Pancreas (tissue), 10 donors: ENCODE measurements at places on chromosomes 13 and 19. TPM values are rescaled to one million over a fixed set of nuclear protein-coding genes. Genes with fewer than 3 reads are reported as not detected.

KIR2DL1 gene
- not detected for total RNA-seq

ZNF225 gene
- 1.9 TPM for total RNA-seq

DNA sequence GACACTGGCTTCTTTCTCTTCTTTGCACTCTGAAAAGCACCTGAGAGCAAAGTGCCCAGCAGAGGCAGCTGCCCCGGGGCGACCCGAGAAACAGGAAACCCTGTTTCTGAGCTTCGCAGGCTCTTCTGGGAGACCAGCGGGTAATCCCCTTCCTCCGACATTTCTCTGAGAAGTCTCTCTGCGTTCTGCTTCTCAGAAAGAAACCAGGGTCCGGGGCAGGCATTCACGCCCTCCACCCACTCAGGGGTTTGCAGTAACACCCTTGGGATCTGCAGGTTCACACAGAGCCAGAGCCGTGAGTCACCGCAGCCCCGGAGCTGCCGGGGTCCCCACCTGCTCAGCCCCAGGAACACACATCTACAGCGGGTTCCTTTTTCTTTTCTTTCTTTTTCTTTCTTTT, 86.0 kb downstream of the GADD45B start:
- no peaks in the 10 kb centered on the region for H3K36me3 ChIP-seq
- no peak for DNase-seq
- H3K27ac ChIP-seq, result no peak overlapping the region
- no peak overlapping the region for H3K4me3 ChIP-seq

ACP7 gene
- total RNA-seq, result not detected

HSPB6 gene
- 3.5 TPM for total RNA-seq

- H3K27ac ChIP-seq, result peak overlapping the region; percentile 96
- no peaks in the 10 kb centered on the region for H3K36me3 ChIP-seq
- H3K4me3 ChIP-seq, result peak overlapping the region; percentile 57
- H3K4me1 ChIP-seq, result peaks cover 22% of the 10 kb centered on the region
These were observed 1.9 kb upstream of the HNRNPL start for GRCh38 chr19:38851622-38852230.

JSRP1 gene
- 0.87 TPM for total RNA-seq

C19orf73 gene
- 1.5 TPM for total RNA-seq

GRCh38 chr19:16124953-16125352, 13.3 kb downstream of the RAB8A start:
- peaks cover 5% of the 10 kb centered on the region for H3K36me3 ChIP-seq
- DNase-seq, result no peak
- H3K27me3 ChIP-seq, result no peaks in the 10 kb centered on the region
- H3K4me1 ChIP-seq, result no peaks in the 10 kb centered on the region

PGLYRP2 gene
- total RNA-seq, result not detected

- H3K27me3 ChIP-seq, result no peaks in the 10 kb centered on the region
- peak; percentile 65 for DNase-seq
- no peaks in the 10 kb centered on the region for H3K36me3 ChIP-seq
- peaks cover 25% of the 10 kb centered on the region for H3K4me1 ChIP-seq
- H3K27ac ChIP-seq, result peak overlapping the region; percentile 45
These were observed 5.3 kb downstream of the SPPL2B start for GRCh38 chr19:2333807-2334211.

PVR gene
- 11.0 TPM for total RNA-seq

CYP4F3 gene
- total RNA-seq, result 0.61 TPM

- H3K27me3 ChIP-seq, result no peaks in the 10 kb centered on the region
- H3K4me1 ChIP-seq, result no peaks in the 10 kb centered on the region
- H3K27ac ChIP-seq, result no peak overlapping the region
- no peak overlapping the region for H3K4me3 ChIP-seq
- DNase-seq, result peak; percentile 57
These were observed 22.2 kb downstream of the SIGLEC5 start for GRCh38 chr19:51607920-51608562.

ADAMTSL5 gene
- total RNA-seq, result 4.0 TPM

DNA sequence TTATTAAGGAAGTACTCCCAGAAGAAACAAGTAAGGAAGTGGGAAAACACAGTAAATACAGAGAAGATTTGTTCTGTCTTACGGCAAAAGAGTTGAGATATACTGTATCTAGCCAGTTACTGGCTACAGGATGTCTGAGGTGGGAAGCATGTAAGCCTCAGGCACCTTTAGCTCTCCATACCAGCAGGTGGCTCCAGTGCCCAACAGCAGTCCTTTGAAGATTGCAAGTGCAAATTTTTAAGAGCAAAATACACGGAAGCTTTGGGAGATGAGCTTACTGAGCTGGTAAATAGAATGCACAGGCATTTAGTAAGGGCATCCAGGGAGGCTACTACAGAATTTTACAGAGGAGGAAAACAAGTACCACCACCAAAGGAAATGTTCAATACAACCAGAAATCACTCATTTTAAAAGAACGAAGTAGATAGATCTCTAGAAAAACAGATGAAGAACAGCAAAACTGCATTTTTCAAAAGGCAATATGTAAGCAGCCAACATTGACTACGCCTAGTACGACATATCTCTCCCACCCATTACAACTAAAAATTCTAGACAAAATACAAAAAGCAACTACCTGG, 57.9 kb upstream of the VSTM2B start:
- no peak overlapping the region for H3K4me3 ChIP-seq
- no peaks in the 10 kb centered on the region for H3K36me3 ChIP-seq
- no peak overlapping the region for H3K27ac ChIP-seq
- no peaks in the 10 kb centered on the region for H3K27me3 ChIP-seq
- no peak for DNase-seq

- no peaks in the 10 kb centered on the region for H3K27me3 ChIP-seq
- no peak overlapping the region for H3K4me3 ChIP-seq
- no peaks in the 10 kb centered on the region for H3K36me3 ChIP-seq
- DNase-seq, result no peak
- H3K27ac ChIP-seq, result no peak overlapping the region
These were observed 2.6 kb upstream of the PEPD start for GRCh38 chr19:33524024-33524664.

KLHL1 gene
- total RNA-seq, result 0.04 TPM

GRCh38 chr19:14566712-14567077, 5.2 kb downstream of the NDUFB7 start:
- H3K36me3 ChIP-seq, result no peaks in the 10 kb centered on the region
- H3K4me3 ChIP-seq, result no peak overlapping the region
- H3K27ac ChIP-seq, result no peak overlapping the region
- no peaks in the 10 kb centered on the region for H3K27me3 ChIP-seq
- H3K4me1 ChIP-seq, result peaks cover 8% of the 10 kb centered on the region

DNA sequence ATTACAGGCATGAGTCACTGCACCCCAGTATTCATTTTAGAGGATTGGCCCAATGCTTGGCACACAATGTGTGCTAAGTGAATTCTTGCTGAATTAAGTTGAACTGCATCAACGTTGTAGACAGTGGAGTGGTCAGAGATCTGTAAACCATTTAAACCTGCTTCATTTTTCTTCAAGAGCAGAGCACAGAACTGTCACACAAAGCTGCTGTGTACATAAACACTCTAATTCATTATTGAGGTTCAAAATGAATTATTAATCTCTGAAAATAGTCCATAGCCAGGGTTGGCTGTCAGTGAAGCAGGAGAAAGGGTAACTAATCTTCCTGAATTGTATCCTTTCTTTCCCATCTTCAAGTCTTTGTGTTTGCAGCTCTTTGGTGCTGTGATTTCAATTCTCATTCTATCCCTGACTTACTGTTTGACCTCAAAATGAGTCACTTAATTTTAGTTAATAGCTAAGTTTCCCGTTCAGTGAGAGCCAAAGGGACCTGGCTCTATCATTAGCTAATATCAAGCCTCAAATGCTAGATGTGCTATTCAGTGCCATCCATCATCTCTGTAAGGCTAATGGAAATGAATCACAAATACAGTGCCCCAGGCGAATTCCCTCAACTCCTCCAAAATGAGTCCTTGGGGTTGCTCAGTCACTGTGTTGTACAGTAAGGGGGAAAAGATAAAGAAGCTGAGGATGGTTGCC, 77.0 kb upstream of the TSC22D1 start:
- H3K4me1 ChIP-seq, result no peaks in the 10 kb centered on the region
- H3K36me3 ChIP-seq, result no peaks in the 10 kb centered on the region
- H3K27ac ChIP-seq, result no peak overlapping the region
- DNase-seq, result no peak
- H3K27me3 ChIP-seq, result no peaks in the 10 kb centered on the region

CGB1 gene
- total RNA-seq, result not detected

DNA sequence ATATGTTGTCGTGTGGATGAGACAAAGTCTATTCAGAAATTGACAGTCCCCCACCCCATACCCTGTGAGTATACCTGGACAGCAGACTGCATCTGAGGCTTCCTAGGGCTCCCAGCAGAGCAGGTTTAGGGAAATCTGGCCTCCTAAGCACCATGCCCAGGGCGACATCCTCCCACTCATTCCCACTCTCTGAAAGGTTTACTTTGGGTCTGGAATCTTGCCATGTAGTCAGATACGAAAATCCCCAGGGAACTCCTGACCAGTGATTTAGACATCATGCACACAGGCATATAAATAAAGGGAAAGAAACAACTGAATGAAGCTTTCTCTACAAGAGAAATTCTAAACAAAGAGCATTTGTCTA, 717 bp upstream of the NALCN start:
- H3K27me3 ChIP-seq, result no peaks in the 10 kb centered on the region
- H3K27ac ChIP-seq, result no peak overlapping the region
- peaks cover 5% of the 10 kb centered on the region for H3K4me1 ChIP-seq
- H3K36me3 ChIP-seq, result no peaks in the 10 kb centered on the region
- peak overlapping the region; percentile 64 for H3K4me3 ChIP-seq

DNA sequence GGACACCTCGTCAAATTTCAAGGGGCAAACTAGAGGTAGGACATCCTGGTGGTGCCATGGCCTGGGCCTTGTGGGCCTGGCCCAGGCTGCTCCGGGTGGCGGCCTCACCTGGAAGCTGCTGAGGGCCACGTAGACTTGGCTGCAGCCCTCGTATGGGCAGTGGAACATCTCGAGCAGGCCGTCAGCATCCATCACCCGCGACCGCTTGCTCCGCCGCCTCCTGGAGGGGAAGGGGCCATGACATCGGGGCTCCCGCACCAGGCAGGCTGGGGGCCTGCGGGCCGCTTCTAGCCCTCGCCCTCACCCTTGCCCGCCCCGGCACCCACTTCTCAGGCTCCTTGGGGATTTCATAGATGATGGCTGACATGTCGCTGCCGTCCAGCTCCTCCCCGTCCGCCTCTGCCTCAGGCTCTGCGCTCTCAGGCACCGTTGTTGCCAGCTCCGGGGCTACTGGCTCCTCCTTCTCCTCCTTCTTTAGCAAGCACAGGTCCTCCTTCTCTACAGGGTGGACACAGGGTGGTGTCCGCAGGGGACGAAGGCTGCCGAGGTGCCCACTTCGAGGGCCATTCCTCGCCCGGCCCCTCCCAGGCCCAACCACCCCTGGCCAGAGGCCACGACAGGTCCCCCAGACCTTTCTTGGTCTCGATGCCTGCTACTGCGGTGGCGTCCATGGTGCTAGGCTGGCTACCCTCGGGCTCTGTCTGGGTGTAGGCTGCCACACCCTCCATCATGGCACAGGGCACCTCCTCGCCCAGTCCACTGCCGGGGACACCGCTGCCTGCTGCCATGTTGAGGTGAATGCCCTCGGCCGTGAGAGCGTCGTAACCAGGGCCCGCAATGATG, 6.0 kb upstream of the ELAVL3 start:
- H3K36me3 ChIP-seq, result no peaks in the 10 kb centered on the region
- H3K27me3 ChIP-seq, result no peaks in the 10 kb centered on the region
- H3K27ac ChIP-seq, result no peak overlapping the region
- no peak for DNase-seq
- H3K4me1 ChIP-seq, result peaks cover 8% of the 10 kb centered on the region
- H3K4me3 ChIP-seq, result no peak overlapping the region

DNA sequence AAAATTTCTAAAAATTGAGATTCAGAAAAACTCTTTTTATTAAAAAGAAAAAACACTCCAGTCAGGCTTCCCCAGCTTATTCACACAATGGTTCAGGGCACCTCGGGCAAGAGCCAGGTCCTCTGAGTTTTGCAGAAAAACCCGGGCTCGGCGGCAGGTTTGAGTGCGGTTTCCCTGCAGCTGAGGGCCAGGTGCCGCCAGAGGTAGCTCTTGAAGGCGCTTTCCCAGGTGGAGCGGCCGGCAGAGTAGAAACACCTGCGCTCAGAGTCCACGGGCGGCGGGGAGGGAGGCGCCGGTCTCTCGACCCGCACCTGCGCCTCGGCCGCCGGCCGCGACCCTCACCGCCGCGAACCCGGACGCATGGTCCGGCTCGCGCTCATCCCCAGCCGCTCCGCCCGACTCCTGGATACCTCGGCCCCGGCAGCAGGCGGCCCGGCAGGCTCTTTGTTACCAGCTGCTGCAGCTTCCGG, 444 bp downstream of the PROSER1 start:
- H3K36me3 ChIP-seq, result no peaks in the 10 kb centered on the region
- peak overlapping the region; percentile 78 for H3K4me3 ChIP-seq
- H3K27me3 ChIP-seq, result no peaks in the 10 kb centered on the region
- no peak for DNase-seq
- peak overlapping the region; percentile 86 for H3K27ac ChIP-seq

DNA sequence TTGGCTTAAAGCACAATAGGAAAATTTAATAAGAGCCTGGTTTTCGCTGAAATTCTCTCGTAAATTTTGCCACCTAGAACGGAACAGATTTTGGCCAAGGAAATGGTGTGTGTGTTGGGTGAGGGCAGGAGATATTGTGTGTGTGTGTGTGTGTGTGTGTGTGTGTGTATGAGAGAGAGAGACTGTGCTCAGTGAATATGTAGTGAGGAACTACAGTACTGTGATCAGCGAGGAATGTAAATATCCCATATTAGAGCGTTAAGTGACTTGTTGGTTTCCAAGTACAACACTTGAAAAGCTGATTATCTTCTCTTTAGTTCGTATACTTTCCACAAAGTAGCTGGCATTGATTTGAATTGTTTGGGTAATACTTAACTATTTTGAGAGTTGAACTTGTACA, 738.9 kb downstream of the PCDH9 start:
- no peak for DNase-seq
- peaks cover 3% of the 10 kb centered on the region for H3K27me3 ChIP-seq
- no peak overlapping the region for H3K4me3 ChIP-seq
- H3K27ac ChIP-seq, result no peak overlapping the region

DNA sequence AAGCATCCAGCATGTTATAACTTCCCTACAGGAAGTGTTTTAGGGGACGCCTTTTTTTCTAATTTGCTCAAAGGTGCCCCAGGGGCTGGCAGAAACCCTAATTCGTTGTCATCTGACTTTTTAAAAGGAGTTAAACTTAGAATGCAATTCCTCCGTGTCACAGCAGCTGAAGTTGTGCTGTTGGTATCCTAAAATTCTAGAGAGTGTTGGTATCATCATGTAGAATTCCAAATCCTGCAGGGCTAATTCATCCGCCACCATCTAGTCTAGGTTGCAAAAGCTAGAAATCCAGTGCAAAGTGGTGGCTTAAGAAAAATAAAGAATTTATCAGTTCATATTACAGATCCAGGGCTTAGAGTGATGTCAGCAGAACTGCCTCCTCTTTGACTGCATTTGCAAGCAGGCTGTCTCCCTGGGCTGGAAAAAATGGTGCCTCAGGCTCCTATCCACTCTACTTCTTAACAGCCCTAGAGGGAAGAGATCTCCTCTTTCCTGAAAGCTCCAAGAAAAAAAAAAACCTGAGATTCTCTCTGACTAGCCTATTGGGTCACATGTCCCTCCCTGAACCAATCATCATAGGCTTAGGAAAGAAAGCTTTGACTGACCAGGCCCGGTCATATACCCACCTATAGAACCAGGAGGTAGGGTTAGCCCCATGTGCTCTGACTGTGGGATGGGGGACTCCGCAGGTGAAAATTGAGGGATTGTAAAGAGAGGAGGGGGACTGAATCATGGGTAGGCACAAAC, 73.0 kb downstream of the MAP4K1 start:
- H3K27ac ChIP-seq, result no peak overlapping the region
- DNase-seq, result no peak
- no peaks in the 10 kb centered on the region for H3K36me3 ChIP-seq
- H3K4me3 ChIP-seq, result no peak overlapping the region

GRCh38 chr19:6010107-6010506, 32.2 kb upstream of the RANBP3 start:
- no peaks in the 10 kb centered on the region for H3K4me1 ChIP-seq
- no peaks in the 10 kb centered on the region for H3K27me3 ChIP-seq
- no peaks in the 10 kb centered on the region for H3K36me3 ChIP-seq
